ENCODE measurements at places on chromosomes 1 and 21.

DNA sequence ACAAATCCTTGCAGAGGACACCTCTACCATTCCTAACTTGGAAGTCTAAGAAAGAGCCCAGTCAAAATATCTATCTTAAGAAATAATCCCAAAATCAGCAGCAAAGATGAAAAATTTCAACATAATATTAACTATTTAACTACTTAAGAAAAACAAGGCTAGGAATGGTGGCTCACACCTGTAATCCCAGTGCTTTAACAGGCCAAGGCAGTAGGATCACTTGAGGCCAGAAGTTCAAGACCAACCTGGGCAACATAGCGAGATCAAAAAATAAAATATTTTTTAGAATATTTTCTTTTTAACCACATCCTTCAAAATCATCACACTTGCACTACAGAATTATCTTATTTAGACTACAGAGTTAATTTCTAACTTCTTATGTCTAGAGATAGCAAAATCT lies 4.9 kb downstream of the CNN3 start:
- DNase-seq = no peak

DNA sequence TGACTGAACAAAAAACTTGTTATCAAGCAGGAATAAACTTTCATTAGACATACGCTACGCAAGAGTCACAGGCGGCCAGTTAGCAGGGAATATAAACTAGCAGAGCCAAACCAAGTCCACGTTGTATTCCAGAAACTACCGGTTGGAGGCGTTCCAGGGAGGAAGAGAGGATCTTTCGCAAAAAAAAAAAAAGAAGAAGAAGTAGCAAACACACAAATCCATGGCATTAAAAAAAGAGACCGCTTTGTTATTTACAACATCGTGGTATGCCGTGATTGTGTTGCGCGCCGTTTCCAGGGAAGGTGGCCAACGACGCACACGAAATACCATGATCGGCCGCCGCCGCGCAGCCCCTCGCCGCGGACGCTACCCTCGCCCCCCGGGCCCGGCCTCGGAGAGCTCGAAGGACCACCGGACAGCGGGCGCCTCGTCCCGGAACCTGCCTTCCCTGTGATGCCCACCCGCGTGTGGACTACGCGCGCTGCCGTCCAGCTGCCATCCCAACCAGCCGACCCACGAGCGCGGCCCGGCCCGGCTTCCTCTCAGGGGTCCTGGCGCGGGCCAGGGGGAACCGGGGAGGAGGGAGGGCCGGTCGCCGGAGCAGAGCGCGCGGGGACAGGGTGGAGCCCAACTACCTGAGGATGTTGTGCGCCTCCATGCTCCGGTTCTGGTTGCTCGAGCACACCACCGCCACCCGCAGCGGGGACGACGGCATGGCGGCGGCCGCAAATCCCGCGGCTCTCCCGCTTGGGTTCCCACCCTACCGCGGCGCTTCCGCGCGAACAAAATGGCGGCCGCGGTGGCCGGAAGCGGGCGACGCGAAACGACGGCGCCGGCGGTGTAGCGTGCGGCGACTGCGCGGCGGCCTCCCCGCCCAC lies 581 bp downstream of the SSU72 start:
- DNase-seq = no peak

- no peak for DNase-seq
Observed at GRCh38 chr21:42522271-42522670, 8.6 kb downstream of the SLC37A1 start.

DNA sequence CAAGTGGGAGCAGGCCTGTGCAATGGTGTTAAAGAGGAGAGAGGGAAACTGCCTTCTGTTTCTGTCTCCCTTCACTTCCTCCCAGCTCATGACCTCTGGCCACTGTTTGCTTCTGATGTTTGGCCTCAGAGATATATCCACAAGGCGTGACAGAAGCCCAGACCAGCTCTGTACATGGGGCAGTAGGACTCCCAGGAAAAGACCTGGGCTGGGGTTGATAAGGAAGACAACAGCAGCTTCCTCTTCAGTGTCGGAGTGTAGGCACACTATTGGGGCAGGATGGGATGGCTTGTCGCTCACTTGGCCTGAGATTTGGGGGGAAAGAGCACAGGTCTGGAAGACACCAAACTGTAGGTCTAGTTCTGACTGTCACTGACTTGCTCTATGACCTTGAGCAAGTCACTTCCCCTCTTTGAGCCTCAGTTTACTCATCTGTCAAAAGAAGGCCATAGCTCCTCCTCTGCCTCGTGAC lies 67.8 kb upstream of the KLHDC7A start:
- DNase-seq = no peak

GRCh38 chr1:46749921-46750404 lies 31.0 kb upstream of the EFCAB14 start:
- no peak for DNase-seq

DNA sequence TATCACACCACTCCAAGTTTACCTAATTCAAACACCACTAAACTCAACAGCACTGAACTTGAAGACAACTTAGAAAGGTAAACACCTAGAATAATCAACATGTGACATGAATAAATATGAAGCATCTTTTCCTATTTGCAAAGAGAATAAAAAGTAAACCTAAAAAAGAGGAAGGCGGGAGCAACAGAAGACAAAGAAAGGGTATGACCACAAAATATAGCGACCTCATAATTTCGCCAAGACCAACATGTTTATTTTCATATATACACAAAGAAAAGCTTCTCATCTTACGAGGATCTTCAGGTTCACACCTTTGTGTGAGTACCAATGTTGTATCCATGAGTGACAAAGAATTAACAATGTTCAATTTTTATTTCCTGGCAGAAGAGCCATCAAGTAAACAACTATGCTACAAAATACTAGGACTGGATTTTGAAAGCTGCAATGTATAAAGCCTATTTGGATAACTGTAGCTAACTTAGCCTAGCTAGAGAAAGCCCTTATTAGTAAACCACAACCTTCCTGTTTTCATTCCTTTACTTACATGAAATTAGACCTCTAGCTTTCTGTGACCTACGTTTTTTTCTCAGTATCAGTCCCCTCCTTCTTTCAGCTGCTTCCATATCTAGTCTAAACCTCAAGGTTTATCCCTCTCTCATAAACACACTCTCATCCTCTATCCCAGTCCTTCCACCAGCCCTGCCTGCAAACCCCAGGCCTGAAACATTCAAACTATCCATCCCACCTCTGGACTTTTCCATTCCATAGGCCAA lies 21.3 kb upstream of the PHTF1 start:
- no peak for DNase-seq

GRCh38 chr1:54359393-54360162 lies 46.6 kb downstream of the SSBP3 start:
- DNase-seq = no peak

GRCh38 chr1:64337926-64338325 lies 132.0 kb upstream of the CACHD1 start:
- no peak for DNase-seq

- DNase-seq = no peak
Observed at GRCh38 chr1:48266576-48266975, 44.1 kb downstream of the SLC5A9 start.

GRCh38 chr1:77282187-77282865 lies 507 bp downstream of the AK5 start:
- DNase-seq = no peak

DNA sequence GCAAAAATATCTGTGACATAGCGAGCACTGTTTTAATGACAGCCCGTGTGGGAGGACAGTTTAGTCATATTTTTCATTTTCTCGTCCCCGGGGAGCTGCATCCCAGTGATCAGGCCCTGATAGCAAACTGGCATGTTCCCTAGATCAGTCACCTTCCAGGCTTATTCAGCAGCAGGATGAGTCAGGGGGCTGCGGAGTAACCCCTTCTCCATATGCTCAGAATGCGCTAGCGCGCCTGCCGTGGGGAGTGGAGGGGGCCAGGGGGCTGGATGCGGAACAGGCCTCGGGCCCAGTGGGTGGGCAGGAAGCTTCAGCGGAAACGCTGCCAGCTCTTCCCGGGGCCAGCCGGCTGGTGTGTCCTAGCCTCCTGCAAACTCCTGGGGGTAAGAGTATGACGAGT lies 94.0 kb downstream of the KCND3 start:
- DNase-seq = no peak

DNA sequence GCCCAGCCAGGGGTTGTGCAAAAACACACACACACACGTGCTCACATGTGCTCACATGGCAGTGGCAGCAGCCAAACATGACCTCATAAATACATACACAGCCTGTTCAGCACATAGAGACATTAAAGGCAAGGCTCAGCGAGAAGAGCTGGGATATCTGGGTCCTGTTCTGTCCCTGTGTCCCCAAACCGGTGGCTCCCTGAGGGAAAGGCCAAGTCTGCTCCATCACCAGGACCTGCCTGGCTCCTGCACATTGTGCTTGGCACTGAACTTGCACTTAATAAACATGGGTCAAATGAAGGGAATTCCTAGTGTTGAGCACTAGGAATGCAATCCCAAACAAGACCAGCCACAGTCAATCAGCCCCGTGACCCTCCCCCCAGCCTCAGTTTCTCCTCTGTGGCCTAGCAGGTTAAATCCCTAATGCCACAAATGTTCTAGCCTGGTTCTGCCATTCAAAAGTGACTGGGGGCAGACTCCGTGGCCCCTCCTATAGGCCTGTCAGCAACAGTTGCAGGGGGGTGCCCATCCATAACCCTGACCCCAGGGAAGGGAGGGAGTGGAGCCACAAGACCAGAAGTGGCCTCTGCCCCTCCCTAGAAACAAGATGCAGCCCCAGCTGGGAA lies 160.9 kb upstream of the VAMP3 start:
- no peak for DNase-seq

DNA sequence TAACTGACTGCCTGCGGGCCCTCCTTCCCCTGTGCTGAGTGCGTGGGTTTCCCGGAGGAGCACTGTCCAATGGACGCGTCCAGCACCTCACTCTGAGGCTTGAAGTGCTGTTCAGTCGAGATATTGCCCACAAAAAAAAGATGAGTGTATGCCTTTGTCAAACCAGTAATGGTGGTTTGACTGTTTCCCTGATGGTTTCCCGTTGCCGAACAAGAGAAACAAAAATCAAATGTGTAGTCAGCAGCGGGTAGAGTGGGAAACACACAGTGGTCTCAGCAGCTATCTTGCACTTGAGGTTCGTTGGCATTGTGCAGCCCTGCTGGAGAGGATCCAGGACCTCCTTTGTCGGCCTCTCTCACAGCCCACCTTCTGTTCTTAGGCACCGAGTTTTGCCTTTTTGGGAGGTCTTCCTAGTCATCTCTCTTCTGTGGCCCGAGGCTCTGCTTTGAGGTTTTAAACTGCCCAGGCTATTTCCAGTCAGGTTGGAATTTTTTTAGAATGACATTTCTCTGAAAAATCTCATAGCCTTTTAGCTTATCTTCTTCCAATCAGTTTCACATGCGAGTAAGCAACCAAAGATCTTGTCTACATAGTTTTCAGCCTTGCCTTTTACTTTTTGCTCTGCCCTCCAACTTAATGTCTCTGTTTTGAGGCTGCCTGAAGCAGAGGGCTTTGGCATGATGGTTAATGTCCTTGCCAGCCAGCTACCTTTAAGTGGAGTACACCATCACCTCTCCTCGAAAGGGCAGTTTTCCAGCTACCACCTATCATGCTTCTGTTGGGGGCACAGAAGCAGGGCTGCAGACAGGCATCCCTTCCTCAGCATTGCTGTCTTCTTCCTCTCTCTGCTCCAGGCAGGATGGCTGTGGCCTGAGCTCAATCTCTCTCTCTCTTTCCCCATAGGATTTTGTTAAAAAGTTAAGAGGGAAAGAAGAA lies 132.3 kb downstream of the URB2 start:
- DNase-seq = no peak

- DNase-seq = no peak
Observed at GRCh38 chr21:36325373-36326010, 5.5 kb downstream of the MORC3 start.

DNA sequence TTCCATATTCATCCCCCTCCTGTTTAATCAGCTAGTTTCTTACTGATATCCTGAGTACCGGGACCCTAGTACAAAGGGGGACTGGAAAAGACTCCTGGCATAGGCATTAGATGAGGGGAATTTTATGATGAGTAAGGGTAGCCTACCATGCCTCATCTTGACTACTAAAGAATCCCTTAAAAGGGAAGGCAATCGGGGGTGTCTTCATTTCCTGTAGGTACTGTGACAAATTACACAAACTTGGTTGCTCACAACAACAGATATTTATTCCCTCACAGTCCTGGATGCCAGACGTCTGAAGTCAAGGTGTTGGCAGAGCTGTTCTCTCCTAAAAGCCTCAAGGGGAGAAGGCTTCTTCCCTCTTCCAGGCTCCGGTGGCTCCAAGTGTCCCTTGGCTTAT lies 28.9 kb upstream of the RUNX1 start:
- no peak for DNase-seq

- DNase-seq = no peak
Observed at GRCh38 chr1:212555426-212555825, 53.1 kb upstream of the ATF3 start.

GRCh38 chr1:159173320-159173719 lies 1.9 kb downstream of the CADM3 start:
- DNase-seq = no peak

- DNase-seq = no peak
Observed at GRCh38 chr1:226195144-226195543, 8.6 kb upstream of the ACBD3 start.

GRCh38 chr1:150067184-150068108 lies at the start of gene VPS45:
VPS45 (plus strand) TSS chr1:150067776; CDS start chr1:150067858, 82 bp downstream.
- peak; percentile 90 for DNase-seq

GRCh38 chr1:107183011-107183410 lies 42.2 kb downstream of the NTNG1 start:
- DNase-seq = no peak

GRCh38 chr1:39105061-39105840 lies 79.1 kb downstream of the NDUFS5 start:
- peak; percentile 43 for DNase-seq

DNA sequence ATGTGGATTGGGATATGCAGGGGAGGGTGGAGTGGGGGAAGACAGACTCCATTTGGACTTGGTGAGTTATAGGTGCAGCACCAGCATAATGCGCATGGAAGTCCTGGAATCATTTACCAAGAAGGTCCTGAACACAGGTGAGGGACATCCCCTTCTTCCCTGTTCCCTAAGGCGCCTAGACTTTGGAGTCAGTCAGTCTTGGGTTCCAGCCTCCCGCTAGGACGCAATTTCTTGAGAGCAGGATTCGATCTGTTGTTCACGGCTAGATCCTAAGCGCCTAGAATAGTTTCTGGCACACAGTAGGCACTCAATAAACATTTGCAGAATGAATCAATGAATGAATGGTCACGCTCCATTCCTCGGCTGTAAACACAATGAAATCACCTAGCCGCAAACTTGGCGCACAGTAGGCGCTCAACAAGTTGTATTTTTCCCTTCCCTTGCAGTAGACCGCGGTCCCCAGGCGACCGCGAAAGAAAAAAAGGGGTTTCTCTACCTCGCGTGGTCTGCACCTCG lies 1.0 kb upstream of the AK4 start:
- no peak for DNase-seq

DNA sequence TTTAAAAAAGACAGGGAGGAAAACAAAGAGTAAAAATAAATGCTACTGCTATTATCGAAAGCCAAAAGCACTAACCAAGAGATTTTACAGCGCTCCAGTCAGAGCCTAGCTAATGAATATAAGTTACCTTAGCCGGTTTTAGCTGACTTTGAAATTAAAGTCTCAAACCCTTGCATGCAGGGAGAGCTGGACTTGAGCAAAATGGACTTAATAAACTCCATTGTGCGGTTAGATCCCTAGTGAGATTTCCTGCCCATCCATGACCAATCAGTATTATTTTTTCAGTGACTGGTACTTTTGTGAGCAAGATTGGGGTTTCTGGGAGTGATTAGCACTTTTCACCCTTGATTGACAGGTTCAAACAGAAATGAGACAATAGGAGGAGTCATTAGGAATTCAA lies 333.4 kb upstream of the ADGRL2 start:
- DNase-seq = no peak

Data from stimulated activated naive B cell treated with anti-CD40 and anti-IgM and Interleukin-4, amounts not matched to agents 10 μg/mL and 1 μg/mL and 100 μg/mL, for 72 hours (primary cell).